ENCODE measurements at places on chromosomes 16 and 17.

DNA sequence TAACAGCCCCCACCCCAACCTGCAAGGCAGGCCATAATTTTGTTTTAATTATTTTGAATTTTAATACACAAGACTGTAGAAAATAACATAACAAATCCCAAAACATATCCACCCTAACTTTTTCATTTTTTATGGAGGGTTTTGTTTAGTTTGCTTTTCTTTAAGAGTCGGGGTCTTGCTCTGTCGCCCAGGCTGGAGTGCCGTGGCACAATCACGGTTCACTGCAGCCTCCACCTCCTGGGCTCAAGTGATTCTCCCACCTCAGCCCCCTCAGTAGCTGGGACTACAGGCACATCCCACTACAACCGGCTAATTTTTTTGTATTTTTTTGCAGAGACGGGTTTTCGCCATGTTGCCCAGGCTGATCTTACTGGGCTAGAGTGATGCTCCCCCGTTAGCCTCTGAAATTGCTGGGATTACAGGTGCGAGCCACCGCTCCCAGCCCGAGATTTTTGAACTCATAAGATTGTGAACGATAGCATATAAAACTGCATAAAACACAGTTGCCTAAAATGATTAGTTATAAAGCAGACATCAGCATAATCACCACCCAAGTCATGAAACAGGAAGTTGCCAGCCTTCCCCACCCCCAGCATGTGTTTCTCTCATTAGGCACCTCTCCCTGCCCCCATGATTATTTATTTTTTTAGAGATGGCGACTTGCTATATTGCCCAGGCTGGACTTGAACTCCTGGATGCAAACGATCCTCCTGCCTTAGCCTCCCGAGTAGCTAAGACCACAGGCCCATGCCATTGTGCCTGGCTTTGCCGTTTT lies 13.6 kb upstream of the DOC2B start:
- DNase-seq = no peak

DNA sequence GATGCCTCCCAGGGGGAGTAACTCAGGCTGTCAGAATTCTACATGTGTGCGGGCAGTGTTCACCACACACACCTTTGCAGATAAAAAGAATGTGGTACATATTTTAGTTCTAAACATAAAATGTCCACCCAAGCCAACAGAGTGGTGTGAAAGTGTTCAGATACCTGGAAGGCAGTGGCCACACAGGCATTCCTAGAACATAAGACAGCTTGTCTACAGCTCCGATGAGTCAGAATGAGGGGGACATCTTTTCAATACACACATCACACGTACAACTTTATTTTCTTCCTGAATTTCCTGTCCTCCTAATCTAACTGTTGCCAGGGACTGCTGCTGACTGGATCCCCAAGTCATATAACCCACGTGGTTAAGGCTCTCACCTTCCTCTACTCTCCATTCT lies 142.3 kb downstream of the ZFHX3 start:
- DNase-seq = peak; percentile 14

GRCh38 chr16:4081521-4082021 lies 34.7 kb downstream of the ADCY9 start:
- DNase-seq = no peak

GRCh38 chr16:57009643-57010170 lies 20.4 kb downstream of the NLRC5 start:
- DNase-seq = no peak

GRCh38 chr17:79988185-79988971 lies 47.3 kb downstream of the TBC1D16 start:
- no peak for DNase-seq

Measured in HTR-8/SVneo (cell line).